ENCODE measurements at places on chromosomes 7 and 10. TPM values are rescaled to one million over a fixed set of nuclear protein-coding genes. Genes with fewer than 3 reads are reported as not detected.

DNA sequence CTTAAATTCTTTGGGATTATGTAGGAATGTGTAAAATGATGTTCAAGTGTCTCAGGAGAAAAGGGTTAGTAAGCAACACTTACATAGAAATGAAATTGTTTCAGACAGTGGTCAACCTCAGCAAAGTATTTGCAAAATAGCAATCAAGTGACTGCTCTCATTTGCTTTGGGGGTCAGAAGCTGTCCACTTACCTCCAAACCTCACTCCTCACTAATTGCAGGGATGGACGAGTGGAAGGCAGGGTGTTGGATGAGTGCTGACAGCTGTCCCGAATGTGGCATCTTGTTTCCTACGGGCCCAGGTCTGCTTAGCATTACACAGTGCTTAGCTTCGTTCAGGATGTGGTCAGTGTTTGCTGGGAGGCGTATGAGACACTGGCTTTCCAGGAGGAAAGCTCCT lies 437.0 kb downstream of the SUGCT start:
- DNase-seq, result peak; percentile 41

LDB3 gene
- polyA plus RNA-seq, result not detected

- no peak for DNase-seq
These were observed 759 bp downstream of the DNAJB12 start for GRCh38 chr10:72353965-72354355.

CNNM2 gene
- polyA plus RNA-seq, result 2.4 TPM

CARD11 gene
- 3.1 TPM for polyA plus RNA-seq

DNA sequence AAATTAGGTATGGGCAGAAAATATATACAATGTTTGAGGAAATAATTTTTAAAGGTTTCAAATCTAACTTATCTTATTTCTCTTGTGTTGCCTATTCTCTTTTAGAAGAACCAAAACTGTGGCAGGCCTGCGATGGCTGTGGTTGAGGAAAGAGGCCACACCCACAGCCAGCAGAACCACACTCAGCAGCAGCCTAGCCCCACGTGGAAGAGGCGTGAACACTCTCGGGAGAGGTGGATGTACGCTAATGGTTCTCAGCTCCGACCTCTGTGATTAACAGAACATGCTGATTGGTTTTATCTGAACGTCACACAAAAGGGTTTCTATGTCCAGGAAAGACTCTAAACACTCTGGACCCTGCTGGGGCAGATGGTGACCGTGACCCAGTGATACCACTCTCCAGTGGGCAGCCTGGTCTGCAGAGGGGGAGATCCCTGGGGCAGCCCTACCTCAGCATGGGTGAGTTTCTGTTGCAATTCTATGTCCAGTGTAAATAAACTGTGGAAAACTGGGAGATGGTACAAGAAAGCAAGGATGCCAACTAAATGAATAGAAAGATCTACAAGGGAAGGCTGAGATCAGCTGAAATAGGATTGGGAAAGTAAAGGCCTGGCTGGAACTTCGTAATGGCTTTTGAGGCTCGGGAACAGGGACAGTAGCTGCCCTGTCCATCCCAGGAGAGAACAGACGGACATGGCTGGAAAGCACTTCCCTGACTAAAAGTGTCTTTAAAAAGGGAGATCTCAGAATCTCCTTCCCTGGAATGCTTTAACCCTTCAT lies 26.6 kb downstream of the DIP2C start:
- DNase-seq, result no peak

- no peak for DNase-seq
These were observed 2.7 kb upstream of the USP54 start for GRCh38 chr10:73593812-73594211.

DNA sequence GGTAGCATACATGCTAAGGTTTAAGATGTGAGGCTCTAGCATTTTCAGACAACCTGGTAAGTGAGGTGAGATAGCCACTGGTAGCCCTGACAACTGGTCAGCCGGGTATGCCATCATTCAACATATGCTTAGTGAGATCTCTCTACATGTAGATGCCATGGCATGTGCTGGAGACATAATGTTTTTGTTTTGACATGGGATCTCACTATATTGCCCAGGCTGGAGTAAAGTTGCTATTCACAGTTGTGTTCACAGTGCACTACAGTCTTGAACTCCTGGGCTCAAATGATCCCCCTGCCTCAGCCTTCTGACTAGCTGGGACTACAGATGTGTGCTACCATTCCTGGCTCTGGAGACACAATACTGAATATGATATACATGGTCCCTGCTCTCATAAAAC lies 437.3 kb downstream of the SORCS1 start:
- DNase-seq, result no peak

DNA sequence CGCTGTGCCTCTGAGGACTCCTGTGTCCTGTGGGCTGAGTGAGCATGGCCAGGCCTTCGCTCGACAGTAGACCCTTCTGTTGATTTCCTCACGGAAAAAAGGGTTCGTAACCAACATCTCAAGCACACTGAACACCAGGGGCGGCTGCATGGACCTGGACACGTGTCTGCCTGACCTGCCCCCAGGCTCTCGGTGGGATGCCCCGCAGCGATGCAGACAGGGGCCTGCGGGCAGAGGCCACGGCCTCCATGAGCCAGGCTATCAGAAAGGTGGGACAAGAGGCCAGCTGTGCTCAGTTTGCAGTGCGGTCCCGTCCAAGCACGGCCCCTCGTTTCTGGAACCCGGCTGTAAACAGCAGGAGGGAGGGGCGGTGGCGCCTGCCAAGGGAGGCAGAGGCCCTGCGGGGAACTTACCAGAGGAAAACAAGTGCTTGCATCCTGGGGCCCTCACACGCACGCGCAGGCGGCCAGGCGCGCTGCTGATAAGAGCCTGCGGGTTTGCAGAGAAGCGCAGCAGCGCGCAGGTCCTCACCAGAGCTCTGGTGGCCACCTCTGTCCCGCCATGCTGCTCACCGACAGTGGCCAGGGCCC lies 10.6 kb downstream of the GPR146 start:
- DNase-seq, result no peak

DNA sequence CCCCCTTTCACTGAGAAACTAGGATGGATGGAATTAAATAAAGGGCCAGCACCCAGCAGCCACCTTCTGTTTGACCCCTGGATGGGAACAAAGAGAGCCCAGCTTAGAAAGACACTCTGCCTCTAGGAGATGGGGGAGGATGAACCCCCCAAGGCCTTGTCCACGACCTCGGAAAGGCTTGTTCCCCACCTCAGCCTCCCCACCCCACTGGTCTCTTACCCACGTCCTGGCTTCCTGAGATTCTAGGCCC lies 9.7 kb downstream of the ITPRIP start:
- DNase-seq, result no peak

DNA sequence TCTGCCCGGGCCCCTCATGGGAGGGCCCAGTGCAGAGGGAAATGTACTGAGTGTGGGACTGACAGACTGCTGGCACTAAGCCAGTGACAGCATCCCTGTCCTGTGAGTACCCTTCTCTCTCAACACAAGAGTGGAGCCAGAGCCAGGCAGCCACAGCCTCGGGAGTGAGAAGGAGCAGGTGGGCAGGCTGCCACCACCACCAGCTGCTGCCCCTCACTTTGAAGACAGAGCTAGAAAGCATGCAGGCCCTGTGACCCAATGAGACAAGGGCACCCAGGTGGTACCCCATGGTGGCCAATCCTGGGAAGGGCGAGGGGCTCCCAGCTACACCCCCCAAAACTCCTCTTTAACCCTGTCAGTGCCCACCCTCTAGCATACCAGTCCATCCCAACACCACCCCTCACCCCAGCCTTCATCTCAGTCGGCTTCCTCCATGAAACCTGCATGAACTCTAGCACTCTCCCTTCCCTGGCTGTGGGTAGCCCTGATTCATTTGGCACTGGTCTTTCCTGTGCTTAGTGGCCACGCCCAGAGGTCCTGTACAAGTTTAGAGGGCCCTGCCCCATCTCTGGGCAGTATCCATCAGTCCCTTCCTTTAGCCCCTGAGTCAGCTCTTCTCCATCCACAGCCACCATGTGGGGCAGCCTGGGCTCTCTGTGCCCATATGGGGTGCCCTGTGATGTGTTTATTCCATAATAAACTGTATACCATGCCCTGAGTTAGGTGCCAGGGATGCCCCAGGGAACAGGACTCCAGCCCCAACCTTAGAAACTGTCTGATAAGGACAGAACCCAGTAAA lies 207.0 kb upstream of the ZMIZ1 start:
- no peak for DNase-seq

PBLD gene
- 0.34 TPM for polyA plus RNA-seq

GRCh38 chr7:107622429-107622828 lies 38.2 kb upstream of the SLC26A4 start:
- DNase-seq, result peak; percentile 84

DNA sequence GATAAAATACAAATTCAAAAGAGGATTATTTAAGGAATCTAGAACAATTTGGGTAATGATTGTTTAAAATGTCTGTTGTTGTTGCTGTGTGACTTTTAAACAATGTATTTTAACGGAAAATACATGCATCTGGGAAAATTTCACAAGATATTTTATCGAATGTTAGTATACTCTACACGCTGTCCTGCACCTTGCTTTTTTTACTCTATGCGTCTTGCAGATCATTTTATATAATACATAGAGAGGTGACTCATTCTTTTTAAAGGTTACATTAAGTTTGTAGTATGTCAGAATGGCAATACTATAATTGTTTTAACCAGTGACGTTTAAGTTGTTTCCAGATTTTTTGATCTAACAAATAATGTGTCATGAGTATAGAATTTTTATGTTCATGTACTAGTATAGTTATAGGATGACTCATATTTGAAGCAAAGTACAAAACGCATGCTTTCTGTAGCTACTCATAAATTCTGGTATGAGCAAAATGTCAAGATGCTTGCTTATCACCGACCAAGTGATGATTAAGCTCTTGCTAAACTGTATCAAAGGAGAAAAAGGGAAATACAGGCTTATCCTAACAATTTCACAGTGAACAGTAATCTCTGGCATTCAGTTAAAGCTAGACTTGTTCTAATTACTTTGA lies 4.9 kb downstream of the DKK1 start:
- peak; percentile 93 for DNase-seq

- DNase-seq, result no peak
These were observed 60.2 kb upstream of the MKRN1 start for GRCh38 chr7:140539461-140539860.

CRHR2 gene
- not detected for polyA plus RNA-seq

DNA sequence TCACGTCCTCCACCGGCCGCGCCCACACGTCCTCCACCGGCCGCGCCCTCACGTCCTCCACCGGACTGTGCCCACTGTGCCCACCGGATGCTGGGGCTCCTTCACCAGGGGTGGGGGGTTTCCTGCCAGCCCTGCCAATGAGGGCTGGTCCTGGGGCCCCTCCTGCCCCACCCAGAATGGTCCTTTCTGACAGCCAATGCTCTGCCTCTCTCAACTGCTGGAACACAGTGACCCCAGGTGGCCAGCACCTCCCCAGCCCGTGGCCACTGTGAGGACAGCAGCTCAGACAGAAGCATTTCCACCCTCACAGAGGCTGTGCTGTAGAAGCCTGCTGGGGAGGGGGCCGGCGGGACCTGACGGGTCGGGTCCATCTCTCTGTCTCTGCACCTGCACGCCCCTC lies 90.1 kb upstream of the DNAAF5 start:
- no peak for DNase-seq

EGFR gene
- 169 TPM for polyA plus RNA-seq

DNA sequence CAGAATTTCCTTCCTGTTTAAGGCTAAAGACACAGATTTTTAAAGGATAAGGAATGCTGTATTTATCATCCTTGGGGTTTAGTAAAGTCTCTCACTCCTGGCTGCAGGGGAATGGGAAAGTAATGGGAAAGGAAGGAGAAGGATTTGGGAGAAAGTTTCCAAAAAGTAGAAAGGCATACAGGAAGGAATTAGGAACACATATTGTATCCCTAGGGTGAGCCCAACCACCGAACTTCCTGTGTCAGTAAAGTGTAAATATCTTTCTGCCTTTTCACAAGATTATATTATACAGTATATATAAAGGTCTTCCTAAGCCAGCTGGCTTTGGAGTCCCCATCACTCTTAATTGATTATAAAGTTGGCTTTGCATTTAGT lies 12.0 kb upstream of the UBE2D1 start:
- no peak for DNase-seq

DNA sequence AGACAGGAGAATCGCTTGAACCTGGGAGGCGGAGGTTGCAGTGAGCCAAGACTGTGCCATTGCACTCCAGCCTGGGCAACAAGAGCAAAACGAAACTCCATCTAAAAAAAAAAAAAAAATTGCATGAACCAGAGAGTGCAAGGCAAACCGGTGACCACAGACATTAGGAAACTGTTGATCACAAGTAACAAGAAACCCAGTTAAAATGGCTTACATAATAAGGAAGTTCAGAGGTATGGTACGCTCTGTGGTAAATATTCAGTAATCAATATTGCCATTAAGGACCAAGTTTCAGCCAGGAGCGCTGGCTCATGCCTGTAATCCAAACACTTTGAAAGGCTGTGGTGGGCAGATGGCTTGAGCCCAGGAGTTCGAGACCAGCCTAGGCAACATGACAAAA lies 9.2 kb upstream of the NT5C2 start:
- DNase-seq, result no peak

GRCh38 chr10:74841265-74841973 lies 15.0 kb downstream of the KAT6B start:
- DNase-seq, result no peak

DNA sequence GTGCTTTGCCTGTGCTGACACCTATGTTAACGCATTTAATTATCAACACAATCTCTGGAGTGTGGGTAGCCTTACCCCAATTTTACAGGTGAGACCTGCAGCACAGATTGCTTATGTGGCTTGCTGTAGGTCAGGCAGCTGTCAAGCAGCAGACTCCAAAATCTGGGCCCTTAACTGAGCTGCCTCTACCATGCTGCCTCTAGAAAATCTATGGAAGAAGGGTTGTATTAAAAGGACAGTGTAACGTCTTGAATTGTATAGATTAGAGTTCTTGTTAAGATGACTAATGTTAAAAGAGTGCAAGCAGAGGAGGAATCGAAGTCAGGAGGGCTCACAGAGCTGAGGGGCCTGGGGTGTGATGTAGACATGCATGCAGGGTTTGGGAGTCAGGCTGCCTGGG lies 1.2 kb upstream of the PON3 start:
- no peak for DNase-seq

DNA sequence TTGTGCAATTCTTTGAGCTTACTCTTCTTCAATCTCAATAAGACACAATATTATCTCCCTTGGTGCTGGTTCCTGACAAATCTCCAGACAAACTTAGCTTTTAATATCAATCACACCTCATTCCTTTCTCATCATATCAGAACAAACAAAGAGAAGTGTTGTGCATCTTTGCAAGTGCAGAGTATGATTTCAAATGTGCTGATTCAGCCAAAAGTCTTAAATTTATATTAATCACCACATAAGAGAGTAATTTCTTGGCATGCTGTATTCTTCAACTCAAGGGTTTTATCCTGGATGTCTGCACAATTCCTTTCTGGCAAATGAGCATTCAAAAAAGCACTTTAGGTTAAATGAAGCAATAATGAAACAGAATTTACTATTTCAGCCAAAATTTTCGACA lies 877.8 kb downstream of the ANKRD7 start:
- DNase-seq, result no peak

Measured in mammary epithelial cell (primary cell).